Right atrium auricular region (tissue), 2 donors: ENCODE measurements at places on chromosomes 3 and 15.

DNA sequence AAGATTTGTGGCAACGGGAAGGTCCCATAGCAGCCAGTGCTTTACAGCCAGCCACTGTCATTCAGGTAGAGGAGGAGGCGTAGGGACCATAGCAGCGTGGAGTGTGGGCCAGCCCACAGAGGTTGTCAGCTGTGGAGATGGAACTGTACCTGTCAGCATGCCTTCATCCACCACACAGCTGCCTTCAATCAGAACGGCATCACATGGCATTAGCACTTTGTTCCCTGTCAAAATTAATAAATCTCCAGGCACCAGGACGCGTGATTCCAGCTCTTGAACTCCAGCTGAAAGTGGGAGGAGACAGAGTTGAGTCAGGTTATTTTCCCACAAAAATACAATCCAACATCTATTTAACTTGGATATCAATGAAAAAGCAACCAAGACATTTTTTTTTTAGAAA lies 84.0 kb downstream of the ATP13A4 start:
- no peak for DNase-seq

DNA sequence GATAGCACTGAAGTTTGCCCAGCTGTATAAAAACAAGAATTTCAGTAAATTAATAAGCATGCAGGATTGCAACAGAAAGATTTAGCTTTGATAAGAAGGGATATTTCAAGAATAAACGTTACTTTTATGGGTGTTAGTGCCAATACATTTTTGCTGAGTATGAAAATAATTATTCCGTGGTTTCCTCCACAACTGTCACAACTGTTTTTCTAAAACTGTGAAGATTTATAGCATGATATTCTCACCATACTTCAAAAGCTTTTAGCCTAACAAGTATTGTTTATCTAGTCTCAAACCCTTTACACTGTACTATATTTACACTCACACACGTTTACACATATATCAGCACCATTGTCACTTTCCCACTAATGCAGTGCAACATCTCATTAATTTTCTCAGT lies 200.5 kb downstream of the TPRG1 start:
- no peak for DNase-seq

DNA sequence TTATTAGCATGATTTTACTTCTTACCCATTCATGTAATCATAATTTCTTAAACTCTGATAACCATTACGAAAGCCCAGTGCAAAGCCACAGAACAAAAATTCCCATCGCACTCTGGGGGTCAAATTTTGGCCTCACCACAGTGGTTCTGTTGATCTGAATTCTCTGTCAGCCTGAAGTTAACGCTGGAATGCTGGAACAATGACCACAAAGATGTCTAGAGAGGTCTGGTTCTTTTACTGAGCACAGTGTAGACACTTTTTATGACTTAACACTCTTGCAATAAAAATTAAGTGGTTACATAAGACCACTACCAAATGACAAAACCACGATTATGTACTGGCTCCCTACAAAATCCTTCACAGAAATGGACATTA lies 94.7 kb downstream of the PDZRN3 start:
- no peak for DNase-seq

GRCh38 chr15:50911001-50911400 lies 2.5 kb downstream of the AP4E1 start:
- DNase-seq, result no peak

GRCh38 chr3:29637068-29637467 lies 356.2 kb downstream of the RBMS3 start:
- DNase-seq, result no peak

DNA sequence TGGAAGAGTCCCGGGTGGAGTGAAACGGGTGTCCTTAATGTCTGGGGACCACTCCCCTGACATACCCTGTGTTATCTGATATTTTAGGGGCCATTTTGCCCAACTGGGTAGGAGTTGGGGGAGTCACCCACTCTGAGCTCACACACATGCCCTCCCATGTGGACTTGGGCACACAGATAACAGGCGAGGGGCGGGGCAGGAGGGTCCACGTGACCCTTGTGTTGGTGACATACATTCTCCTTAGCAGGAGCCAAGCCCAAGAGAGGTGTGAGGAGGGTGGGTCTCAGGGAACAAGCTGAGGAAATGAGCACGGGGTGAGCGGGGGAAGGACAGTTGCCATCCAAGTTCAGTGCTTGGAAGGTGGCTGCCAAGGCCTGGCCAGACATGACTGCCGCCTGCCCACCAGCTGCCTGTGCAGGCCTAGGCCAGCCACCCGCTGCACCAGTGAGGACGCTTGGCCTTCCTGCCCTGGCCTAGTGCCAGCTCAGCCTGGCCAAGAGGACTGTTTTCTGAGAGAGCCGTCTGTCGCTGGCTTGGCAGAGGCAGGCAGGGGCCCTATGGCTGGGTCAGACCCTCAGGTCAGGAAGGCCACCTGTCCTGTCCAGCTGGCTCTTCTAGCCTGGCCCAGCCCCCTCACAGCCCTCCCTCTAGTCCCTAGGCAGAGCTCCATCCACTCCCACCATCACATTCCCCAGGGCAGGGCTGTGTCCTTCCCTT lies 31.3 kb upstream of the TMEM115 start:
- DNase-seq, result no peak

DNA sequence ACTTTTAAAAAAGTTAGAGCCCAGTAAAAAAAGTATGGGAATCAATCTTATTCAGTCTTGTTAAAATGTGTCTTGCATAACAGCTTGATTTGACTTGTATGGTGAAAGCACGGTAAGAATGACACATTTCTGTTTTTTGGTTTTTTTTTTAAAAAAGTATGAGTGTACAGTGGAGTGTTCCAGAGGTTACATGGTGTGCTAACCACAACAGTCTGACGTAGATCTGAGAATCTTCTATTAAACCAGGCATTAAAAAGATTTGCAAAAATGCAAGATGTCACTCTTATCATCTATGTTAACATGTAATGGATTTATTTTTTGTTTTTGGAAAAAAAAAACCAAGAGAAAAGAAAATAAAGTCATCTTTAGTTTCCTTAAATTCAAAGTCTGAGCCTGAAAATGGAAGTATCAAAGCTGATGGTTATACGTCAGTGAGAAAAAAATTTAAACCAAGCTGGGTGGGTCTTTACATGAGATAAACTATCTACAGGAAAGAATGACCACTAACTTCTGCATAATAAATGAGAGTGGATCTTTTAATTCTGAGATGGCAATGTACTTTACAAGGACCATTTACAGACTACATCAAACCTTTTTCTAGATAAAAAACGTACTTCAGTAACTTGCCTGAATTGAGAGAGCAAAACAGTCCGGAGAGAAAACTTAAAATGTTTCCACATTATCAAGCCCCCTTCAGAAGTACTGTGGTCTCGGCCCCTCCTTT lies 1.6 kb downstream of the GABPB1 start:
- no peak for DNase-seq

GRCh38 chr15:65930134-65930533 lies 60.8 kb downstream of the RAB11A start:
- no peak for DNase-seq

- no peak for DNase-seq
Measured at GRCh38 chr3:54793171-54793570, 134.7 kb downstream of the LRTM1 start.

GRCh38 chr3:108067768-108068167 lies 23.1 kb downstream of the CD47 start:
- no peak for DNase-seq

DNA sequence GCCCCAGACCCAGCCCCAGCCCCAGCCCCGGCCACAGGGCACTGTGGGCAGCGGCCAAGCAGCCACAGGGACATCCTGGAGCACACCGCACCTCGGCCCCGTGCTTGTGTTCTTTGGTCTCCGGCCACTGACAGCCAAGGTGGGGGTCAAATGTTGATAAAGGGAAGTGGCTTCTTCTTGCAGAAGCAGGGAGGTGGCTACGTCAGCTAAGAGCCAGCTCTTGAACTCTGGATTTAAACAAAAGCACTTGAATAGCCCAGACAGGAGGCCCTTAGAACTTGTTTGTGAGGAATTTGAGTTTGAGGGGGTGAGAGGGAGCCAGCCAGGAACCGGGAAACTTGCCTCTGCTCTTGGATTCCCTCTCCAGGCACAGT lies 135.8 kb upstream of the ABHD17C start:
- no peak for DNase-seq

DNA sequence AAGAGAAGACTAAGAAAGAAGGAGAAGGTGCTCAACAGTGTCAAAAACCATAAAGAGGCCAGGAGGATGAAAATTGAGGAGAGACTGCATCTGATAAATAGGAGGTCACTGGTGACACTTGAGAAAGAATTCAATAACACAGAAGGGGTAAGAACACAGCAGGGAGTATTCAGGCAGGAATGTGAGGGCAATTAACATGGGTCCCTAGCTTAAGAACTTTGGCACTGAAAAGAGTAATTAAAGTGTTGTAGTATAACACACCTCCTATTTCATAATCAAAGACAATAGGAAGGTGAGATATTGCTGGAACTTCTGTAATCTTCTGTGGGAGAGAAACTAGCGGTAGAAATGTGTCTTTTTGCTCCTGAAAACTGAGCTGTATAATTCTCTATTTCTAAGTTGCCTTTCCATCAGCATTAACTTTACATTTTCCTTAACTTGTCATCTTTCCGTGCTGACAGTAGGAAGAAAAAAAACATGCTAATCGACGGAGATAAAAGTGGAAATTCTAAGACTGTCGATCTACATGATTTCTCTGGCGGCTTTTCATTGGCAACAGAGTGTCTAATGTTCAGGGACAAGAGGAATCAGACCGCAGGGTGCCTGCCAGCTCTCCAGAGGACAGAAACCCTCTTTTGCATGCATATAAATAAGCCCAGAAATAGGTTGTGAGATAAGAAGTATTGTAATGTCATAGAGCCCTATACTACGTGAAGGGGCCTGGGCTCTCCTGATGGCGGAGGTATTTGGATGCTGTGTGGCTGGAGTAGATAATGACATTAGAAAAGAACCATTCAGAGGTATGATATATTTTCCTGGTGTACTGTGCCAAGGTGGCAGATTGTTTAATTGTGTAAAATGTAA lies 147.9 kb upstream of the GAP43 start:
- DNase-seq, result no peak

- no peak for DNase-seq
Measured at GRCh38 chr3:142027735-142028134, 121.6 kb downstream of the TFDP2 start.

- no peak for DNase-seq
Measured at GRCh38 chr3:72848703-72849081, 447 bp upstream of the SHQ1 start.

- no peak for DNase-seq
Measured at GRCh38 chr15:35834216-35834830, 288.4 kb upstream of the DPH6 start.

GRCh38 chr3:25899352-25900101 lies 109.6 kb downstream of the OXSM start:
- DNase-seq, result no peak

DNA sequence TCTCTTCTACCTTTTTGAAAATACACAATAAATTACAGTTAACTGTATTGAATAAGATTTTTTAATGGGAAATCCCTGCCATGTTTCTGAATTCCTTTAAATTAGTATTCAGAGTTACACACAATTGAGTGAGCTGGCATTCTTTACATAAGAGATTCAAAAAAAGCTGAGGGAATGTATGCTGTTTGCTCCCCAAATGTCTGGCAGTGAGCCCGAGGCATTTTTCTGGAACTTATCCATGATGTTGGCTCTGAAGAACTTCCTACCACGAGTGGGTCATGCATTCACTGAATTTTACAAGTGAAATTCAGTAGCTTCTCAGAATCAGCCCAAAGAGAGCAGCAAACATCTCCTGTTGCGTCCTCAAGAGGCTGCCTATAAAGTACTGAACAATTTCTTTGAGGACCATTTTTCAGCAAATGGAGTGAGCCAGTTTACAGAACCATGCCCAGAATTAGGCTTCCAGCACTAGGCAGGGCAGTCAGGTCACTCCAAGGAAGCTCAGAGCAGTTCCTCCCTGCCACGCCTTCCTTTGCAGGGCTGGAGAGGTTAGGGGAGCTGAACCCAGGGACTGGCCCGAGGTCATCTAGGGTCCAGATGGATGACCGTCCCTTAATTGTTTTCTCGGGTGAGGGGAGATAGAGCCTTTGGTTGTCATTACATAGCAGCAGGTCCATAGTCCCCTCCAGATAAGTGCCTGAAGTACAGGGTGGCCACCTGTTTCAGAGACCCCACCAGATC lies 21.2 kb downstream of the GABRA5 start:
- DNase-seq, result no peak

GRCh38 chr15:70870051-70870450 lies 16.1 kb upstream of the LARP6 start:
- DNase-seq, result no peak

- peak; percentile 93 for DNase-seq
Measured at GRCh38 chr3:32421991-32422859, 30.6 kb downstream of the CMTM7 start.

GRCh38 chr3:77682162-77682561 lies 642.3 kb downstream of the ROBO2 start:
- DNase-seq, result no peak

- DNase-seq, result peak; percentile 64
Measured at GRCh38 chr3:134066651-134067530, 37.2 kb upstream of the SLCO2A1 start.

DNA sequence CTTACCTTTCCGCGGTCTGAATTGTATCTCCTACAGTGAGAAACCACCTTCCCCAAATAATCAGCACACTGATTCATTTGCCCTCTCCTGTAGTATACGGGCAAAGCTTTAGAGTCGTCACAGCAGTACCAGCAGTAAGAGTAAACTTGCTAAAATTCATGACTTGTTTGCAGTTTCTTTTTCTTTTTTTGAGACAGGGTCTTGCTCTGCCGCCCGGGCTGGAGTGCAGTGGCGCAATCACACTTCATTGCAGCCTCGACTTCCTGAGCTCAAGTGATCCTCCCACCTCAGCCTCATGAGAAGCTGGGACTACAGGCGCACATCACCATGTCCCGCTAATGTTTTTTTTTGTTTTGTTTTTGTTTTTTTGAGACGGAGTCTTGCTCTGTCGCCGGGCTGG lies 11.9 kb downstream of the SCAMP5 start:
- DNase-seq, result no peak

- no peak for DNase-seq
Measured at GRCh38 chr15:76753131-76753530, 152.0 kb downstream of the SCAPER start.

DNA sequence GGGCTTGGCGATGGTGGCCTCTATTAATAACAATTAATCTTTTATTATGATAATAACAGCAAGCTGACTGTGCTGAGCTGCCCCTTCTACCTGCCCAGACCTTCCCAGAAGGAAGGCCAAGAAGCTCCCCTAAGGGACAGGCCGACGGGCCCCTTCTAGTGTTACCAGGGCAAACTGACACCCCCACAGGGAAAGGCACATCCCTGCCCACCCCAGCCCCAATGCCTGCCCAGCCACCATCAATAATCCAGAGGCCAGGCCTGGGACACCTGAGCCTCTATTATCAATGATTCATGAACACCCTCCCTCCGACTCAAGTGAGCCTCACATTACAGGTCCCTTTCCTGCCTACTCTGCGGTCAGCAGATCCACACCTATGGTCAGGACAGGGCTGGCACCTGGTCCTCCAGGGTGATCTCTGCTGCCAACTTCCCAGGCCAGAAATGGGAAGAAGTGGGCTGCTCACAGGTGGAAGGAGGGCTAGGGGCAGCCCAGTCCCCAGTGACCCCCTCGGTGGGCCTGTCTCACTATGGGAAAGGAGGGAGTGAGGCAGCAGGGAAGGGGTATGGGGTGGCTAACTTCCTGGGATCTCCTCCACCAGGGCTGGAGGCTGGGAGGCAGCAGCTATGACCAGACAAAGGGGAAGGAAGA lies 1.8 kb downstream of the TWF2 start:
- no peak for DNase-seq

GRCh38 chr3:82641701-82642100 lies 880.3 kb upstream of the GBE1 start:
- DNase-seq, result no peak
